ENCODE measurements at places on chromosomes 6 and 20.

DNA sequence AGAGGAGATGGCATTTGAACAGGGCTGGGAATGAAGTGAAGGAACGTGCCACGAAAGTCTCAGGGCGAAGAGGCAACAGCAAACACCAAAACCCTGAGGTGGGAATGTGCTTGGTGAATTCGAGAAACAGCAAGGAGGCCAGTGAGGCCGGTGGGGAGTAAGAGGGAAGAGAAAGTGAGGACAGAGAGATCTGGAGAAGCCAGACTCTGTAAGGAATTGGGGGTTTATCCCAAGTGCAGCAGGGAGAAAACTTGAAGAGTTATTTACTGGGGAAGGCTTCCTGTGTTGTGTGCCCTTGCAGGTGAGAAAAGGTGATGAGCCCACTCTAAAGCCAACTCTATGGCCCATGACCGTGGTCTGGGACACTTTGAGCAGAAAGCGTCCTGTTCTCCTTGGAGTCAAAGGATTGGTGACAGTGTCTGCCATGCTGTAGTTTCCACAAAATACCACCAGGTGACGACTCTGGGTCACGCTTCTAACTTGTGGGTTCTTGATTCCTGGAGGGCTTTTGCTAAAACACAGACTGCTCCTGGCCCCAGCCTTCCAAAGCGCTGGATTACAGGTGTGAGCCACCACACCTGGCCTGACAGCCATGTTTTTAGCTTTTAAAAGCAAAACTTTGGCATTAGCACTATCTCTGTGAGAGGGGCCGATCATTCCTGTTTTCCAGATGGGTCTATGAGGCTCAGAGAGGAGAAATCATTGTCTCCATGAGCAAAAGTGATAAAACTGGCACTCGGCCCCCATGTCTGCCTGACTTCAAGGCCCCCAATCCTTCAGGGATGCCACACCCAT, 18.0 kb upstream of the CSNK2A1 start:
- DNase-seq = peak; percentile 23

DNA sequence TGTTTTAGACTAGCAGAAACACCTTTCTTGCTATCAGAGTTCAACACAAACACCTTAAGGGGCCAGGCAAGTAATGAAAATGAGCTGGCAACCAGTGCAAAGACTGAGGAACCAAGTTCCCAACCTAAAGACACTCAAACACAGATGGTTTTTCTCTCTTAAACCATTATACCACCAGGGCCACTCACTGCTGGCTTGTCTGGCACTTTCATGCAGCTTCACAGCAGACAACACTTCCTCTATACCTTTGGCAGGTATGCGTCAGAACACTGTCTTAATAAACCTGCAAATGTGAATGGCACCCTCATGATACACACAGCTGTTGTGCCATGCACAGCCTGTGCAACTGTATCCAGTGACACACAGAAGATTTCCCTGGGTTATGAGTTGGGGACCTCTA, 41.6 kb downstream of the NFATC2 start:
- DNase-seq = peak; percentile 23

DNA sequence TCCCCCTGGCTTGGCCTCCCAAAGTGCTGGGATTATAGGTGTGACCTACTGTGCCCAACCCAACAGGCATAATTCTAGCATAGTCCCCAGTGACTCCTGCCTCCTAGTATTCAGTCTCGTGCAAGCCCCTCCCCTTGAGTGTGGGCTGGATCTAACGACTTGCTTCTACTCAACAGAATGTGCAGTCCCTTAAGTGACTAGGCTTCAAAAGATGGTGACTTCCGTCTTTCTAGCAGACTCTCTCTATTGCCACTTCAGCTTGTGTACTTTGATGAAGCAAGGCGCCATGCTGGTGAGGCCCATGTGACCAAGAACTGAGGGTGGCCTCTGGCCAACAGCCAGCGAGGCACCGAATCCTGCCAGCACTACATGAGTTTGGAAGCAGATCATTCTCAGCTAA, 109.6 kb upstream of the TRAF3IP2 start:
- DNase-seq = no peak

DNA sequence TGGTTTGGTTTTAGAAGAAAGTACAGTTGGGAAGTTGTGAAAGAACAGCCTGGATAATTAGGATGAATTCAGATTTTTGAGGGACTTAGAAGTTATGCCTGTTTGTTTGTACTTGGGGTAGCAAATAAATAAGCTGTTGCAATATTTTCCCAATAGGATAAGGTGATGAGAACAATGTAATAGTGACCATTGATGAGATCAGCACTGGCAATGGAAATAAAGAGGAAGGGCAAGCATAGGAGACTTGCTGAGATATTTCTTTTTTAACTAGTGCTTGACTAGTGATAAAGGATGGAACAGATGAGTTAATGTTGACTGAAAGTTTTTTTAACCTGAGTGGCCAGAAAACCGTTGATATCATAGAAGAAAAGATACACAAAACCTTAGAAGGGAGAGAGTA, 498.8 kb downstream of the CDKAL1 start:
- DNase-seq = no peak

GRCh38 chr6:55898342-55898741, 23.0 kb upstream of the BMP5 start:
- no peak for DNase-seq

DNA sequence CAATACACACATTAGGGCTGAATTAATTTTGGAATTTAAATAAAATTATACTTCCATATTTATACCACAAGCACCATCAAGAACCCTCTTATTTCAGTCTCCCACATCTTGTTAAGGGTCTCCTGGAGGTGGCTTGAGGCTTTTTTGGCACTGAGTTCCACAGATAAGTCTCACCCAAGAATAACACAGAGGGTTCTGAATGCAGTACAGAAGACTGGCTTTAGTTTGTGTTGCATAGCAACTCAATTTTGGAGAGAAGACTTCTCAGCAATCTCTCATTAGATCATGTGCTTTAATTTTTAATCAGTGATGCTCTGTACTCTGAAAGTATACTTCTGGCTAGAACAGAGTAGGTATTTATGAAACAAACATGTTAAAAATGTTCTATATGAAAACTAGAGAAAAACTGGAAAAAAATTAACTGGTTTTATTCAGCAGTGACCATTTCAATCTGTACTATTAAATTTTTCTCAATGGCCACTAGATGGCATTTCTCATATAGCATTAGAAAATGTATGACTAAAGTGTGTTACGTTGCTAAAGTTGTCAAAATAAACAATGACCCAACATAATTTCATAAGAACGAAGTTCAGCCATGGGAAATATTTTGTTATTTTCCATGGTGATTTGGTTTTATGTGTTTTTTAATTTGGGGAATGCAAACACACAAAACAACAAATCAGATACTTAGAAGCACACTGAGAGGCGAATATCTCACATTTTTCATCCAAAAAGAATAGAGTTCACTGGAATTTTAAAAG, 32.7 kb upstream of the MAP7 start:
- no peak for DNase-seq

- no peak for DNase-seq
Measured at GRCh38 chr6:53588816-53589509, 44.1 kb upstream of the GCLC start.

GRCh38 chr20:25867776-25868649, 171.4 kb upstream of the ZNF337 start:
- no peak for DNase-seq

- no peak for DNase-seq
Measured at GRCh38 chr20:33211817-33212424, 5.2 kb upstream of the BPIFA3 start.

GRCh38 chr20:60408435-60408834, 450.2 kb downstream of the CDH26 start:
- no peak for DNase-seq

- DNase-seq = no peak
Measured at GRCh38 chr6:37222992-37223391, 34.6 kb upstream of the TBC1D22B start.

GRCh38 chr6:33989016-33989854, 156.7 kb downstream of the GRM4 start:
- DNase-seq = no peak

- no peak for DNase-seq
Measured at GRCh38 chr20:47860049-47860830, 75.0 kb upstream of the SULF2 start.

DNA sequence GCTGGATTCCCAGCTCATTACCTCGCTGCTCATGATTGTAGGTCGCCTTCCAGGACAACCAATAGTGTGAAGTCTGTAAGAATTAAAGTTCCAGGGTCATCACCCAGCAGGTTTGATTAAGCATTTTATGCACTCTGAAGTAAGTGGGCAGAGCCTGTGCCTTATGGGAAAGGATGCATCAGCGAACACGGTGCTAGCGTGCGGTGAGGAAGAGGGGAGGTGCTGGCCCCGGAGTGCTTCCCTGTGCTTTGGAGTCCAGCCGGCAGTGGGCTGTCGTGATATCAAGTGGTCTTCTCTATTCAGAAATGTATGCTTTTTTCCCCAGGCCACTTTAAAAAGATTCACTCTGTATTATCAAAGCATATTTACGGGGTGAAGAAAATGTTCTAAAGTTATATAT, 16.0 kb downstream of the DUSP22 start:
- no peak for DNase-seq

DNA sequence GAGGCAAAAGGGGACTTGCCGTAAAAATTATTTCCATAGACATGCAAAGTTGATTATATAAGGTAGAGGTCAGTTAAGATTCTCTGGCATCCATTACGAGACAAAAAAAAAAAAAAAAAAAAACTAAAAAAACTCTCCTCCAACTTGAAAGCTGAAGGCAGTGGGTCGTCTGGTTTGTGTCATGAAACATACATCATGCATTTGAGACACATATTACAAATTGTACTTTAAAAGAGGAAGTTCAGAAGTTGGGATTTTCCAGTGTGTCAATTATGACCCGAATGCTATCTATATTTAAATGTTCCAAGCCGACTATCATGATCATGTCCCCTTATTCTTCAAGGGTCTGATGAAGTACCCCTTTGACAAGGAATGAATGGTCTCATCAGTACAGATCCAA, 125.1 kb downstream of the ZNF217 start:
- no peak for DNase-seq

GRCh38 chr6:17385660-17386059, 7.7 kb upstream of the CAP2 start:
- DNase-seq = no peak

- DNase-seq = no peak
Measured at GRCh38 chr6:124131259-124131658, 327.6 kb downstream of the NKAIN2 start.

DNA sequence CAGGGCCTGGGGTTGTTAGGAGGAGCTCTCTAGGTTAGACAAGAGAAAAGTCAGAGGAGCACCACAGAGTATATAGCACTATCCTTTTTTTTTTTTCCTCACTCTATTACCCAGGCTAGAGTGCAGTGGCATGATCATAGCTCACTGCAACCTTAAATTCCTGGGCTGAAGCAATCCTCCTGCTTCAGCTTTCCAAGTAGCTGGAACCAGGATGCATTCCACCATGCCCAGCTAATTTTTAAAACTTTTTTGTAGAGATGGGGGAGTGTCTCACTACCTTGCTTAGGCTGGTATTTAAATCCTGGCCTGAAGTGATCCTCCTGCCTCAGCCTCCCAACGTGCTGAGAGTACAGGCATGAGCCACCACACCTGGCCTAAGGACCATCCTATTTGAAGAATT, 19.3 kb upstream of the AKIRIN2 start:
- DNase-seq = no peak

DNA sequence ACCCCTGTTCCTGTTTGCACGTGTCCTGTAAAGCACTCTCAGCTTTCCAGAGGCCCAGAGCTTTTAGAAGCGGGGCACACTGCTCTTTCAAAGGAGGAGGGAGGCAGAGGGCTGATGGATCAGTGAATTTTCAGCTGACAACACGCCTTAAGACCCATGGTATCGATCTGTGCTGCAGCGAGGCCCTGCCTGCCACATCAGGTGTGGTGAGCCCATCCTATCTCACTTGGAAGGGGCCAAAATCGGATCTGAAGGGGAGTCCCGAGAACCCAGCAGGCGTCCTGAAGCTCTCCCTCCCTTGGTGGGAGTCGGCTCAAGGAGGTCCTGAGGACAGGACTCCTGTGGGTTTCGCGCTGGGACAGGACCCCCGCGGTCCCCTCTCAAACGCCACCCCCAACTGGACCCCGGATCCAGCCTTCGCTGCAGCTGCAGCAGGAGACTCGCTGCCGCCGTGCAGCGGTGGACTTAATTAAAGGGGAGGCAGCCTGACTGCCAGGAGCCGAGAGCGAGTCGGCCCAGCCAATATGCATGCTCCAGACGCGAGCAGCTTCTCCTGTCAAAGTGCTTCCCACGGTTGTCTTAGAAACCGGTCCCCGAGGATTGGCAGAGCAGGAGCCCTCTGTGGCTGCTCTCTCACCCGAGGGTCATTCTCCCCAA, 580.0 kb upstream of the ZNF337 start:
- no peak for DNase-seq

GRCh38 chr6:89432875-89433251, at the start of gene ANKRD6:
TSS of gene ANKRD6 (plus strand) at chr6:89433152. CDS start at chr6:89566977, 133,825 bp downstream.
- peak; percentile 79 for DNase-seq

DNA sequence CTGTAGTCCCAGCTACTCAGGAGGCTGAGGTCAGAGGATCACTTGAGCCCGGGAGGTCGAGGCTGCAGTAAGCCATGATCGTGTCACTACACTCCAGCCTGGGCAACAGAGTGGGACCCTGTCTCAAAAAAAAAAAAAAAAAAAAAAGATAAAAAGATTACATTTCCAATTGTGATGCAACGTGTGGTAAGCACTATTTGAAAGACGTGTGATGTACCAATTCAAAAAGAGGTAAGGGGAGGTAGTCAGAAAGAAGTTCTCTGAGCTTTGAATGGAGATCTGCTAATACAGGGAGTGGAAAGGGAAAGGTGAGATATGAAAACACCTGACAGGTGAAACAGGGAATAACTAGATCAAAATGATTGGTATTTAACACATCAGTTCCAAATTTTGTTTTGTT, 11.9 kb downstream of the GOPC start:
- no peak for DNase-seq

GRCh38 chr6:125968493-125968892, 11.9 kb downstream of the HINT3 start:
- DNase-seq = no peak

DNA sequence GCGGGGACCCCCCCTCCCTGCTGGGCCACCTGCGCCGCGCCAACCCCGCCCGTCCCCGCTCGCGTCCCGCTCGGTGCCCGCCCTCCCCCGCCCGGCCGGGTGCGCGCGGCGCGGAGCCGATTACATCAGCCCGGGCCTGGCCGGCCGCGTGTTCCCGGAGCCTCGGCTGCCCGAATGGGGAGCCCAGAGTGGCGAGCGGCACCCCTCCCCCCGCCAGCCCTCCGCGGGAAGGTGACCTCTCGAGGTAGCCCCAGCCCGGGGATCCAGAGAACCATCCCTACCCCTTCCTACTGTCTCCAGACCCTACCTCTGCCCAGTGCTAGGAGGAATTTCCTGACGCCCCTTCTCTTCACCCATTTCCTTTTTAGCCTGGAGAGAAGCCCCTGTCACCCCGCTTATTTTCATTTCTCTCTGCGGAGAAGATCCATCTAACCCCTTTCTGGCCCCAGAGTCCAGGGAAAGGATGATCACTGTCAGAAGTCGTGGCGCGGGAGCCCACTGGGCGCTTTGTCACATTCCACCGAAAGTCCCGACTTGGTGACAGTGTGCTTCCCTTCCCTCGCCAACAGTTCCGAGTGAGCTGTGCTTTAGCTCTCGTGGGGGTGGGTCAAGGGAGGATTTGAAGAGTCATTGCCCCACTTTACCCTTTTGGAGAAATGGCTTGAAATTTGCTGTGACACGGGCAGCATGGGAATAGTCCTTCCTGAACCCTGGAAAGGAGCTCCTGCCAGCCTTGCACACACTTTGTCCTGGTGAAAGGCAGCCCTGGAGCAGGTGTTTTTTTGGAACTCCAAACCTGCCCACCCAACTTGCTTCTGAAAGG, 2.1 kb downstream of the VEGFA start:
- peak; percentile 36 for DNase-seq

GRCh38 chr6:143198312-143198711, 137.6 kb downstream of the AIG1 start:
- no peak for DNase-seq
